ENCODE measurements at places on chromosomes 1 and 21.

- no peak for DNase-seq
Observed at GRCh38 chr1:230031131-230031530, 35.9 kb upstream of the GALNT2 start.

DNA sequence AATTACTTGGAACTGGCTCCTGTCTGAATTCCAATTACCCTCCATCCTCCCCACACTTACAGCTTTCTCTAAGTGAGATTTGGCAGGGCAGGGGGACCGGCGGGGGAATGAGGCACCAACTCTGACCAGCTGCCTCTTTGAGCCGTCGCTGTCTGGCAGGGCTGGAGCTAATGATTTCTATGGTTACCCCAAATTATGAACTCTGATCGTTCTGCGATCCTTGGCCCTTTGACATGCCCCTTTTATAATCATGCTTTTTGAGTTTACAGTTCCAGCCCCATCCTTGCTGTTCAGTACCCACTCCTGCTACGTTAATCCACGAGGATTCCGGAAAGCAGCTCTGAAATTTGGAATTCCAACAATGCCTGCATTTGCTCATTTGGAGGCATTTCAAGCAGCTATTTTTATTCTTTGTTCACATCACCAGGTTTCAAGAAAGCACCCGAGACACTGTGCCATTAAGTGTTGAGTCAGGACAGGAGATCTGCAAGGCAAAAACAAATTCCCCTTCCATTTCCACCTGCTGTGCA lies 54.6 kb upstream of the LBR start:
- DNase-seq = no peak

DNA sequence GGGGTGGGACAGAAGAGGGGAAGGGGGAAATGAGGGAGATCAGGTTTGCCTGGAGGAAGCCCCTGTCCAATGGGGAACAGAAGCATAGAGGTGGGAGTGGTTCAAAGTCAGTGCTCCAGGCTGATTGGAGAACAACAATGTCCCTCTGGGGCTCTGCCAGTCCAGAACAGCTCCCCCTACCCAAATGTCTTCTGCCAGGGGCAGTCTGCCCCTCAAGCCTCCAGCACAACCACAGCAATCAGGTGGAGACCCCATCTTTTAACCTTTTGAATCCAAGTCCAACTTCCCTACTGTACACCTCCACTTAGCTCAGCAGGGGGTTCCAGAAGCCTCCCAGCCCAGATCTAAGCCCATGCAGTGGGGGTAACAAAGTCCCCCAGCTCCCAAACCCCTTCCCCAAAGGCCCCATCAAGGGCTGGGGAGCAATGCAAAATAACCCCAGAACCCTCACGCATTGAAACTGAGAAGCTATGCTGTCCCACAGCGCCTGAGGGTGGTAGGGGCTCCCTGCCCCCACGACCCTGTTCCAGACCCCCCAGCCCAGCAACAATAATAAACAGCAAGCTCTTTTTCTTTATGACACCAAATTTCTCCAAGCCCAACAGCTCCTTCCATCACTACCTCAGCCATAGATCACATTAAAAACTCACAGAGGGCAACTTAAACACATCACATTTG lies 3.3 kb downstream of the AHDC1 start:
- DNase-seq = no peak

- peak; percentile 96 for DNase-seq
Observed at GRCh38 chr1:157045250-157046218, at the start of gene ARHGEF11. Gene ARHGEF11, minus strand, starts transcription at chr1:157045742. Its CDS starts 1,412 bp downstream, at chr1:157044330.

GRCh38 chr1:167564612-167565270 lies 11.2 kb upstream of the CREG1 start:
- DNase-seq = no peak

- DNase-seq = no peak
Observed at GRCh38 chr1:193211539-193211938, 25.1 kb upstream of the B3GALT2 start.

DNA sequence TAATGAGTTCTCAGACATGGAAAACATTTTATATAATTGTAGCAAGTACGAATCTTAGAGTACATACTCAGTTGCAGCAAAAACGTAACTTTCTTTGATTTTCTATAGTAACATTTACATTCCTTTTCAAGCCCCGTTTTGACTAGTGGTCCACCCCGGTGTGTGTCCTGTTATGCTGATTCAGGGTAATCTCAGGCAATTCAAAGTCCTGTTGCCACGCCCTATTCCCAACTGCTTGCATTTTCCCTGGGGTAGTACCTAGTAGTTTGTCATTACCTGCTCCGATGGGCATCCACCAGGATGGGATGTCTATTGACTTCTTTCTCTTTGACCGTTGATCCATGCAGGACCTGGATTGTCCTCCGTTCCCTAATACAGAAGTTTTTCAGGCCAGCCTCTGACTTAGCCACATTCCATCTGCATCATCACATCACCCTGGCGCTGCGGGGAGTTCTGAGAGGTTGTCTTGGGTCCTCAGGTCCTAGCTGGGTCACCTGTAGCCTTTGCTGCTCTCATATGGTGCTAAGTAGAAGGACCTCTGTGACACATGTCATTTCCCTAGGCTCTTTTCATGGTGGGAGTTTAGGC lies 15.0 kb upstream of the FCAMR start:
- no peak for DNase-seq
